ENCODE measurements at places on chromosomes 5 and 9. TPM values are rescaled to one million over a fixed set of nuclear protein-coding genes. Genes with fewer than 3 reads are reported as not detected.

The FSD1L gene
- total RNA-seq = 5.9 TPM

The WHRN gene
- total RNA-seq = 9.4 TPM

The ARID3C gene
- total RNA-seq = not detected

The DNAH5 gene
- total RNA-seq = 1.3 TPM

The MAMDC2 gene
- 18.4 TPM for total RNA-seq

The FOXD4L6 gene
- not detected for total RNA-seq

The C1QTNF3 gene
- total RNA-seq = 6.2 TPM

The OR1J4 gene
- not detected for total RNA-seq

The SLC6A18 gene
- not detected for total RNA-seq

The GPX3 gene
- 12,549 TPM for total RNA-seq

The SHB gene
- total RNA-seq = 23.2 TPM

The C5orf46 gene
- total RNA-seq = not detected

The IFNA2 gene
- not detected for total RNA-seq

The FOXD4L4 gene
- 0.67 TPM for total RNA-seq

The SH3RF2 gene
- 17.3 TPM for total RNA-seq

The CHSY3 gene
- 1.7 TPM for total RNA-seq

The GRM6 gene
- not detected for total RNA-seq

The LHX3 gene
- not detected for total RNA-seq

The SLC35D2 gene
- total RNA-seq = 53.3 TPM

The AGXT2 gene
- total RNA-seq = not detected

The CCDC152 gene
- total RNA-seq = 1.7 TPM

The CD72 gene
- total RNA-seq = 3.1 TPM

The SOX30 gene
- not detected for total RNA-seq

The TSLP gene
- total RNA-seq = 0.11 TPM

The TMEM174 gene
- total RNA-seq = 0.38 TPM
